ENCODE measurements at places on chromosomes 1 and 21.
A peak's percentile ranks its signal among the peaks of the same experiment; 100 is the strongest.

DNA sequence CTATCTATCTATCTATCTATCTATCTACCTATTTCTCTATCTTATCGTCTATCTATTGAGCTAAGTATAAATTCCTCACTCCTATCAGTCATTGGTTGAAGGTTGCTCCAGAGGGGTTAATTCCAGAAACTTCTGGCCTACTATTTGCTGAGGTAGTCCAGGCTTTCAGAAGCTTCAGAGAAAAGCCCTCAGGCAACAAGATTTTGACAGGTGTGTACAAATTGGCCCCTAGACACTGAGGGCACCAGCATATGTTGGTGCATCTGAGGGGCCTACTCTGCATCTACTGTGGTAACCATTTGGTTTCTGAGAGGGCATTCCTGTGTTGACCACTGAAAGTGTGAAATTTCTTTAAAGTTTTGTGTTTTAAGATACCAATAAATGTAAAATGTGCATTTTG, 265.2 kb upstream of the B3GALT2 start:
- DNase-seq, result no peak

GRCh38 chr1:156815307-156815826, 1.3 kb downstream of the SH2D2A start:
- no peak for DNase-seq

- no peak for DNase-seq
These were observed 239.8 kb downstream of the TRABD2B start for GRCh38 chr1:47757226-47757975.

DNA sequence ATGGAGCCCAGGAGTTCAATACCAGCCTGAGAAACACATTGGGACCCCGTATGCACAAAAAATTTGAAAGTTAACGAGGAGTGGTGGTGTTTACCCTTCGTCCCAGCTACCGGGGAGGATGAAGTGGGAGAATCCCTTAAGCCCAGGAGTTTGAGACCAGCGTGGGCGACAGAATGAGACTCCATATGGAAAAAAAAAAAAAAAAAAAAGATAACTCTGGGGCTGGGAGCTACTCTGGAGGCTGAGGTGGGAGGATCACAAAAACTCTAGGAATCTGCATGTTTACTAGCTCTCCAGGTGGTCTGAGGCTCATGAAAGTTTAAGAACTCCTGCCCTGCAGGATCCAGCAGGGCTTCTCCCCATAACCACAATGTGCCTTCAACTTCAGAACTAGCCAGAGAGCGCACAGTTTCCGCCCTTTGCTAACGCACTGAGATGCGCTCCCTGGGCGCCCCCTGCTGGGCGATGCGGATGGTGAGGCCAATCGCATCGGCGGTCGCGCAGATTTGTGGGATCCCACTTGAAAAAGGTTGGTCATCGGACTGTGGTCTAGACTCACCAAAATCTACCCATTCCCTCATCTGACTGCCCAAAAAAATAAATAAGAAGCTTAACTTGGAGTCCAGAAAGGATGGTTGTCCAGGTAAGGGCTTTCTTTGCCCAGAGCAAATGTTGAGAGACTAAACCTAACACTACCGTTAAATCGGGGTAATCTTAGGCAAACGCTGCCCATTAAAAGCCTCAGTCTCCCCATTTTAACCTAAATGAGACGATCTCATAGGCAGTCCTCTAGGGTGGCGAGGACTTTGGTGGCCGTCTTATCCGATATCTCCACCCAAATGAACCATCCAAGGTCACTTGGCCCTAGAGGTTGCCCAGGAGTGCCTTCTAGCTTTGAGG, 8.8 kb downstream of the ZNF683 start:
- DNase-seq, result peak; percentile 94

- no peak for DNase-seq
These were observed 5.7 kb downstream of the TMEM50A start for GRCh38 chr1:25343872-25344271.
